ENCODE measurements at places on chromosomes 16 and 17. TPM values are rescaled to one million over a fixed set of nuclear protein-coding genes. Genes with fewer than 3 reads are reported as not detected.

Gene SOST
- not detected for total RNA-seq

Gene KRTAP4-9
- total RNA-seq = not detected

Gene PERCC1
- not detected for total RNA-seq

Gene CBLN1
- total RNA-seq = 1.0 TPM

Gene MARF1
- total RNA-seq = 60.1 TPM

Gene B3GNT9
- total RNA-seq = 4.5 TPM

Gene C16orf90
- total RNA-seq = not detected

Gene CDH5
- 0.45 TPM for total RNA-seq

Gene KRT37
- not detected for total RNA-seq

Gene NOL11
- total RNA-seq = 88.7 TPM

Gene PRR29
- 1.4 TPM for total RNA-seq

Gene CLEC10A
- not detected for total RNA-seq

Gene HOXB6
- total RNA-seq = 11.5 TPM

All from neural crest cell (in vitro differentiated cells).